Mucosa of descending colon (tissue), 3 donors: ENCODE measurements at places on chromosomes 16 and 17. TPM values are rescaled to one million over a fixed set of nuclear protein-coding genes. Genes with fewer than 3 reads are reported as not detected.

DNA sequence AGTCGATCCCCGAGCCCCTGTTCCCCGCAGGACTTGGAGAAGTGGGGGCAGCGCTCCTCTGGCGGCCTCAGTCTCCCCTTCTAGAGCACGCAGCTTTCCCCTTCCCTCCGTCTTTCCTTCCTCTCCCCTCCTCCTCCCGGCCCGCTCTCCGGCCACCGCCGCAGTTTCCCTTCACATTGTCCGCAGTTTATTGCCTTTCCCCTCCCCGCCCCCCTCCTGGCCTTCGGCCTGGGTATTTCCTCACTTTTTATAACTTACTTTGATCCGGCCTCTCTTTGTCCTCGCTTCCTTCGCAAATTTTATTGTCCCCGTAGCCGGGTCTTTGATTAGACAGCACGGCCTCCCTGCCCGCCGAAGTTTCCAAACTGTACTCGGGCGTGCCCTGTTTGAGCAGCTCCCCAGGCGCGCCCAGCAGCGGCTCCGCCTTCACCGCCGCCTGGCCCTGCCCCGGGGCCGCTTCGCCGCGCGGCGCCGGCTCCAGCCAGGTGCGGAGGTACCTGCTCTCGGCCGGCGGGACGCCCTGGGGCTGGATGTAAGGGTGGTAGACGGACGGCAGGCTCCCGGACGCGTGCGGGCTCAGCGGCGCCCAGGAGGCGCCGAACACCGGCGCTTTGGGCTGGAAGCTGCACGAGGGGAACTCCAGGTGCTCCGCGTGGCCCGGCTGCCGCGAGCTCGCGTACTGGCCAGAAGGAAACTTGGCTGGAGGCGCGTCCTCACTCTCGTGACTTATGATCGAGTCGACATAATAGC, 488 bp downstream of the HOXB9 start:
- peak; percentile 92 for DNase-seq

- DNase-seq: no peak
These were observed 20.8 kb downstream of the GGA3 start for GRCh38 chr17:75240394-75241142.

- no peak for DNase-seq
These were observed 224.1 kb upstream of the FOXF1 start for GRCh38 chr16:86285938-86286921.

DNA sequence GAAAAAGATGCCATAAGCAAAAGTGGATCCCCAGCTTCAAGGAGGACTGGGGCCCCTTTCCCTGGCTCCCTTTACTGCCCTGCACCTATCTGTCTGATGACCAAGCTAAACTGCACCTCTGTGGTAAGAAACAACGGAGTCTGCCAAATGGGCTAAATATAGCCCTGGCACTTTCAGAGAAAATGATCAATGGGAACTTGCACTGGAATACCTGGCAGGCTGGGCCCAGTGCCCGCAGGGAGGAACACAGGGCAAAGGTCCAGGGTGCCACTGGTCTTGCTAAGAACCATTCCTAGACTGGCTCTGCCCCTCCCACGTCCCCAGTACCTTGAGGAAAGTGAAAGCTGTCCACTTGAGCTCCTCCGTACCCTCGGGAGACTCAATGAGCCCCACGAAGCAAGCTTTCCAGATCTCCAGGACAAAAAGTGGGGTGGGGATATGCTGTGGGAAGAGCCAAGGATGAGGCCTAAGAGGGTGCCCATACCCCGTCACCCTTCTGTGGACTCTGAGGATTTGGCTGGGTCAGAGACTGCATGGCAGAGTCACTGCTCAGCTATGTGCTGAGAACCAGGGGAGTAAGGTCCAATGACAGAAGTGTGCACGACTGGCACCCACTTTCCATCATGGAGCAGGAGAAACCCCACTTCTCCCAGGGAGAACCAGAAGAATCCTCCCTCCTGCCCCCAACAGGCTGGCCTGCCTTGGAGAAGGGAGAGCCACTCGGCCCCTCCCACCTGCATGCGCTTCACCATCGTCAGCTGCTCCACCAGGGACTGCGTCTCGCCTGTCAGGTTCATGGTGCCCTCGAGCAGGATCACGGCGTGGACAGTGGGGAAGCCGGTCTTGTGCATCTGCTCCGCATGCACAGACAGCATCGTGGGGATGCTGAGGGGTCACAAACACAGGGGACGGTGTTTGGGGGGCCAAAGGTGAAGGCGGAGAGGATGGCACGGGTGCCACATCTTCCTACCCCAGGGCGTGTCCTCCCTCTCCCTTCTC, 17.4 kb downstream of the CSF3 start:
- peak; percentile 88 for DNase-seq

- no peak for DNase-seq
These were observed 4.7 kb upstream of the IGSF6 start for GRCh38 chr16:21656795-21657768.

- no peak for DNase-seq
These were observed 257.7 kb upstream of the FOXF1 start for GRCh38 chr16:86252596-86252995.

DNA sequence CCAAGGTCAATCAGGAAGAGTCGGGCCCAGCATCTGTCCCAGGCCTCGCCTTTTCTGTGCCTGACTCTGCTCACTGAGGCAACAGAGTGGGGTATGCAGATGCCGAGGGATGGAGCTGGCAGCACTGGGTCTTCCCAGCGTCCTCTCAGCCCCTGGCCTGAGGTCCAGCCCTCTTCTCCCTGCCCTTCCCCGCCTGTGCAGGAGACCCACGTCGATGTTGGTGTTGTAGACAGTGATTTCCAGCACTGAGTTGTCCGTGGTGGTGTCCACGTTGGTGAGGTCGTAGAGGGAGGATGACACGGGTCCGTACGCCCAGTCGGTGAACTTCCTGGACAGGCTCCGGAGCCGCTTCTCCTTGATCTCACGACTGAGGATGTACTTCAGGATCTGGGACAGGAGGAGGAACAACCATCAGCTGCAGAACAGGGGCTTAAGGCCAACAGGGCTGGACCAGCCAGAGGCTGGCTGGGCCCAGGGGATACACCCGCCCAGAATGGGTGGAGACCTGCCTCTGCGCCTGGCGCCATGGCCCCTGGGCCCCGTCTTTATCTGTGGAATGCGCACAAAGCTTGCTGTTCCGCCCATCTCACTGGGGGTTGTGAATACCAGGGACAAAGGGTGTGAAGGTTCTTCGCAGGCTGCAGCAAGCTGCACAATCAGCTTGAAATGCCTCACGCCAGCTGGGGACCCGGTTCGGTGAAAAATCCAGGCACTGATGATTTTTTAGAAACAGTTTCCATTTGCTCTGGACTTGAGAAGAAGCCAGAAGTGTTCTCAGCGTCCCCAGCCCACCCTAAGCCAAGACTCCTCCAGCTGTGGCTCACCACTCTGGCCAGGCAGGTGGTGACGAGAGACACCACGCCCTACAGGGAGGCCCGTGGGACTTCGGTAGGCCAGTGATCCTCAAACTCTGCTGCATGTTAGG, 27.5 kb downstream of the TRPV3 start:
- peak; percentile 39 for DNase-seq

DNA sequence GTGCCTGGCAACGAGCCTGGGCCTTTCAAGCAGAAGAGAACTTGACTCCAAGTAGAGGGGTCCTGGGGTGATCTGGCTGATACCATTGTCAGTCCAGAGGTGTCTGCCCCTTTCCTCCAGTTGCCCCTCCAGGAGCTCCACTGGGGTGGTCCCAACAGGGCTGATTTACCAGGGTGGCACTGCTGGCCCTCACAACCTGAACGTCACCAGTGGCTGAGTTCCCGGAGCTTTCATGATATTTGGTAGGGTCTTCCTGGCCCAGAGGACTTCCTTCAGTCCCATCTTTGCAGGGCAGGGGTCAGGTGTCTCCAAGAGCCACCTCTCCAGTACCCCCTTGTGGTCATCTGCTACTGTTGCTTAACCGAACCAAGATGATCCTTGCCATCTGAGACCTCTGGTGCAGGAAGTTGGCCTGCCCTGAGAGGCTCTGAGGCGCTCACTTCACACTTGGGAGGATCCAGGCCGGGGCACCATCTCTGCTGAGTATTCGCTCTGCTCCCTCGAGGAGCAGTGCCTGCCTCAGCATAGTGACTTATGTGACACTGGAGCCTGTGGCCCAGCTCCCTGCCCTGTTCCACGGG, 3.5 kb downstream of the LIMD2 start:
- DNase-seq: no peak

- peak; percentile 90 for DNase-seq
These were observed 6.4 kb downstream of the PDK2 start for GRCh38 chr17:50101346-50102163.

DNA sequence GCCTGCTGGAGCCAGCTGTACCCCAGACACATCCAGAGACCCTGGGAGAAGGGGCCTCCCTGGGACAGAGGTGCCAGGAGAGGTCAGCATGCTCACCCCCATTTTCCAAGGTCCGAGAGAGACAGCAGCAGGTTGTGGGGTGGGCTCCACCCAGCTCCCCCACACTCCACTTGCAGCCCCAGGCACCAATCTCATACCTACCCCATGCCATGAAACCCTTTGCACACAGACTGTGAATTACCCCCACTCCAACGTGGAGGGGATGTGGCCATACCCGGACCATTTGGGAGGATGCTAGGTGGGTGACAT, 34.0 kb downstream of the ZFPM1 start:
- no peak for DNase-seq

GRCh38 chr17:9865586-9865985, 39.5 kb downstream of the RCVRN start:
- no peak for DNase-seq

GRCh38 chr16:27691721-27692120, 141.8 kb downstream of the KATNIP start:
- no peak for DNase-seq

DNA sequence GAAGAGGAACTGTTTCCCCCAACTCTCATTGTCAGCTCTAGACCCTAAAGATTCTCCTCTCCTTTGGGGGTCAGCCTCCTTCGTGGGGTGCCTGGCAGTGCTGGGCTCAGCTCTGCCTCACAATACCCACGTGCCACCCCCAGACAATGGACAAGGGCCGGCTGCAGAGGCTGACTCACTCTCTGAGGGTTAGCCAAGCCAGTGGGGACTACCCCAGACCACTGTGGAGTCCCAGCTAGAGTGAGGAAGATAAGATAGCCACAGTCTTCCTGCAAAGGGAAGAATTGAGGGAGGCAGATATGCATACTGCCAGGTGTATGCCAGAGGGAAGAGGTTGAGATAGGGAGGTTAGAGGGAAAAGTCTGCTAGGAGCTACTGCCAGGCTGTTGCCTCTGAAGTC, 13.5 kb upstream of the MTMR4 start:
- no peak for DNase-seq

- peak; percentile 67 for DNase-seq
These were observed 428 bp downstream of the SGSM2 start for GRCh38 chr17:2337544-2338314.

DNA sequence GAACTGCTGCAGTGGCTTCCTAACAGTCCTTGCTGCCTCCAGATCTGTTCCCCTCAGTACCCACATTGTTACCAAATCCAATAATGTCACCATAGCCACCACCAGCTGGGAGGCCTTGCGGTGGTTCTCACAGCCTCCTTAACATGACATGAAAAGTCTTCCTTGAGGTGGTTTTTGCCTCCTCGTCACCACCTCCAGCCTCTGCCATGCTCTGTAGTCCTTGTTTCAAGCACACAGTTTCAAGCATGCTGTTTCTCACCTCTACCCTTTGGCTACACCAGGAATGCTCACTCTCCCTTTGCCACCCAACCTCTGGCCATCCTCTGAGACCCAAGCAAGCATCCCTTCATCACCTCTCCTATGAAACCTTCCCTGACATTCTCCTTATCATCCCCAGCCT, 47.2 kb downstream of the DNAH9 start:
- no peak for DNase-seq

DNA sequence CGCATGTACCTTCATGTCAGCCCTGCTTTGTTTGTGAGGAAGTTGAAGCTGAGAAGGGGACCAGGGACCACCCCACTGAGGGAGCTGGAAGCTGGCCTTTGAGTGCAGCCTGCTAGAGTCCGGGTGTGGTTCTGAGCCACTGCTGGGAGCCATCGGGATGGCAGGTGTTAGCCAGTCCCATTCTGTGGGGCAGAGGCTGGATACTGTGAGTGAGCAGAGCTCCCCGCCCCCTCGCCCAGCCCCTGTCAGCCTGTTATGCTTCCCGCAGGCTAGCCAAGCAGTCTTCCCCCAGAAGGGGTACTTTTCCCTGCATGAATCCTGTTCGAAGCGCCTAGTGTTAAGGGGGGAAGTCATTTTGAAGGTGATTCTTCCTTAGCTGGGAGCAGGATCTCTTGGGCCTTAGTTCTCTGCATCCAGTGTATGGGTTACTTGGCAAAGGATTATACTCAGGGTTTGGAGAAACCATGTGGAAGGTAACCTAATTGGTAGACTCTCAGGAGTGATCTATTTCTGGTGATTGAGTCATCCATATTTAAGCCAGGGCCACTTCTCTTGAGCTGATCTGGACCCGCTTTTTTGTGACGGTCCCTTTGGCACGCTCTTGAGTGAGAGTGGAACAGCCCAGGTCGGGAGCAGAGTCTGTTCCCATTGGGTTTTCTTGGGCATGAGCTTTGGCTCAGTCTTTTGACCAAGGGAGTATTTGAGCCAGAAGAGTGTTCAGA, 23.8 kb downstream of the AKAP1 start:
- peak; percentile 76 for DNase-seq

- peak; percentile 84 for DNase-seq
These were observed at the start of gene SHCBP1 for GRCh38 chr16:46621006-46621933. TSS of gene SHCBP1 (minus strand) at chr16:46621379. CDS start at chr16:46621359, 20 bp downstream.

- no peak for DNase-seq
These were observed 884 bp upstream of the JPT1 start for GRCh38 chr17:75155191-75155601.

DNA sequence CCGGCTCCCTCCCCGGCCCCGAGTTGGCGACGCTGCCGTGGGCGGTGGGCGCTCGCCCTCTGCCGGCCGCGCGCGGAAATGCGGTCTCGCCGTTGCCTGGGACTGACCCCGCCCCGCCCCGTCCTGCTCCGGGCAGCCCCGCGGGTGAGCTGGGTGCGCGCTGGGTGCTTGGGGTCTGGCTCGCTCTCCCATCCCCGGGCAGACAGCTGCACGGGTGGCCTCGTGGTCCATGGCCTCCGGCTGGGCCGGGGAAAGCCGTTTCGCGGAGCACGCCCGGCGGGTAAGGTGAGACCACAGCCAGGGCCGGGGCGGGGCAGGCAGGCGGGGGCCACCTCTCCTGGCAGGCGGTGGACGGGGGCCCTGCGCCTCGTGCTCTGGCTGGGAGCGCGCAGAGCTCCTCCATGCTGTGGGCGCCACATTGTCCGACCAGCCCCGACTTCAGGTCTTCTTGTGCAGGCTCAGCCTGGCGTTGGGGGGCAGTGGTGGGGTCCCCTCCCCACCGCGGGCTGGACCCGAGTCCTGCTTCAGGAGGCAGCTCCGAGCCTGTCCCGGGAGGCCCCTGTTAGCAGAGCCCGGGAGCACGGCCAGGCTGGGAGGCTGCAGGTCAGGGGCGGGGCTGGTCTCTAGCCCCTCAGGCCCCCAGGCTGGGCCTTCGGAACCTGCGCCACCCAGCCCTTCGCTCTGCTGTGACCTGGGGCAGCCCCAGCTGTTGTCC, 7.0 kb upstream of the C1QTNF8 start:
- DNase-seq: no peak

- DNase-seq: no peak
These were observed 12.0 kb downstream of the CDK12 start for GRCh38 chr17:39473310-39473709.

GRCh38 chr17:38867179-38867967, 2.5 kb upstream of the LASP1 start:
- DNase-seq: no peak

Gene CLDN7
- total RNA-seq: 1,244 TPM

Gene CHRNE
- 1.3 TPM for total RNA-seq

Gene CTRB1
- total RNA-seq: 0.67 TPM

Gene TPSB2
- total RNA-seq: 8.2 TPM

Gene KRTAP4-9
- total RNA-seq: not detected

Gene CMTM1
- 3.1 TPM for total RNA-seq

Gene ATP2C2
- 98.8 TPM for total RNA-seq

Gene ARL5C
- not detected for total RNA-seq
